ENCODE measurements at places on chromosomes 13 and 19.

DNA sequence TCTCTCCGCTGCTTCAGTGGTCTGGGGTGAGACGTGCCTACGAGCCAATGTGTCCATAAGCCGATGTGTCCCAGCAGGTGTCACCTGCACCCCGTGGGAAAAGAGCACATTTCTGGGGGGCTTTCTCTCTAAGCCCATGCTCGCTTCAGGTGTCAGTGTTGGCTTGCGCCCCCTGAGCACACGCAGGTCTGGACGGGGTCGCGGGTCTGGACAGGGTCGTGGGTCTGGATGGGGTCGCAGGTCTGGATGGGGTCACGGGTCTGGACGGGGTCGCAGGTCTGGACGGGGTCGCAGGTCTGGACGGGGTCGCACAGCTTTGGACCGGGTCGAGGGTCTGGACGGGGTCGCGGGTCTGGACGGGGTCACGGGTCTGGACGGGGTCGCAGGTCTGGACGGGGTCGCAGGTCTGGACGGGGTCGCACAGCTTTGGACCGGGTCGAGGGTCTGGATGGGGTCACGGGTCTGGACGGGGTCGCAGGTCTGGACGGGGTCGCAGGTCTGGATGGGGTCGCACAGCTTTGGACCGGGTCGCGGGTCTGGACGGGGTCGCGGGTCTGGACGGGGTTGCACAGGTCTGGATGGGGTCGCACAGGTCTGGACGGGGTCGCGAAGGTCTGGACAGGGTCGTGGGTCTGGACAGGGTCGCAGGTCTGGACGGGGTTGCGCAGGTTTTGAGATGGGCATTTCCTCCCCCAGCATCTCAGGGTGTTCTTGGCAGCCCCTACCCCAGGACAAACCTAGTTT lies 24.5 kb upstream of the TFDP1 start:
- no peak for DNase-seq

DNA sequence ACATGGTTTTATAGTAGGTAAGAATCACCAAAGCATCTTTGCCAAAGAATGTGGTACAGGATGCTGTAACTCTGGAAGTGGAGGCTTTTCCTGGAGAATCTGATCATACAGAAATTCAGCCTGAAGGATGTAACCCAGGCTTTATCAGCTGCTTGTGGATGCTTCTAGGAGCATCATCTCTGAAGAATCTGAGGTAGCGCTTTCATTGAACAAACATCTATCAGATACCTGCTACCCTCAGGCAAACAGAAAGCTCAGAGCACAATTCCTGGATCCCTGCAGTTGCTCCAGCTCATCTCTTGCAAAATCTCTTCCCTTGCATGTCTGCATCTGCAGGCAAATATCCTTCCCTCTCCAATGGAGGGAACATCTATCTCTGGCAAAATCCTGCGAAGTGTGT lies 9.3 kb downstream of the FAM124A start:
- DNase-seq = no peak

DNA sequence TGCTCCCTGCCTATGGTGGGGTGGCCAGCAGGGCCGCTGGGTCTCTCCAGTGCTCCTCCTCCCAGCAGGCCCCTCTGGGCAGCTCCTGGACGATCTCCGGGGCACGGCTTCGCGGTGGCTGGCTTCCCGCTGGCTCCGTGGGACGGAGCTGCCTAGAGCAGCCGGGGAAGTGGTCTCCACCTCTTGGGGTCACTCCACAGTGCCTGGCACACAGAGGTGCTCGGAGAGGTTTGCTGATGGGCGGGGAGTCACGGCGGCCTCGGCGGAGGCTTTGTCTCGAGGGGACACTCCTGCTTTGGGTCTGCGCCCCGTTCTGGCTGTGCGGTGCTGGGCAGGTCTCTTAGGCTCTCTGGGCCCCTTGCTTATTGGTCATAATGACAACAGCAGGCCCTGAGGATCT lies 9.9 kb upstream of the CACTIN start:
- no peak for DNase-seq

- no peak for DNase-seq
Measured at GRCh38 chr13:110127986-110128511, 178.9 kb downstream of the COL4A1 start.

DNA sequence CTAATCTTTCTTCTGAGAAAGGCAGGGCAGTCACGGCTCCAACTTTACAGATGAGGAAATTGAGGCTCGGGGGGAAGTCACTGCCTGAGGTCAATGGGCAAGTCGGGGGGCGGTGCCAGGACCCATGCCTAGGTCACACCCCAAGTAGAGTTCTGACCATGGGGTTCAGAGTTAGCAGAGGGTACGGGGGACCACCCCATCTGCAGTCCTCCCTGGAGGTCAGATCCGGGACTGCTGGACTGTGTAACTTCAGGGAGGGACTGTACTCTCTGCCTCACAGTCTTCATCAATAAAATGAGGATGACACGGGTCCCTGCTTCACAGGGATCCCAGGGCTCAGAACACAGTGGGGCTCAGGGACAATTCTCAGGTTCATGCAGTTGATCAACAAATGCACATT lies 7.7 kb downstream of the SLC5A5 start:
- DNase-seq = no peak

- DNase-seq = no peak
Measured at GRCh38 chr13:65125236-65125635, 2104.9 kb downstream of the PCDH9 start.

- DNase-seq = no peak
Measured at GRCh38 chr19:28469544-28469943, 743.4 kb downstream of the UQCRFS1 start.

DNA sequence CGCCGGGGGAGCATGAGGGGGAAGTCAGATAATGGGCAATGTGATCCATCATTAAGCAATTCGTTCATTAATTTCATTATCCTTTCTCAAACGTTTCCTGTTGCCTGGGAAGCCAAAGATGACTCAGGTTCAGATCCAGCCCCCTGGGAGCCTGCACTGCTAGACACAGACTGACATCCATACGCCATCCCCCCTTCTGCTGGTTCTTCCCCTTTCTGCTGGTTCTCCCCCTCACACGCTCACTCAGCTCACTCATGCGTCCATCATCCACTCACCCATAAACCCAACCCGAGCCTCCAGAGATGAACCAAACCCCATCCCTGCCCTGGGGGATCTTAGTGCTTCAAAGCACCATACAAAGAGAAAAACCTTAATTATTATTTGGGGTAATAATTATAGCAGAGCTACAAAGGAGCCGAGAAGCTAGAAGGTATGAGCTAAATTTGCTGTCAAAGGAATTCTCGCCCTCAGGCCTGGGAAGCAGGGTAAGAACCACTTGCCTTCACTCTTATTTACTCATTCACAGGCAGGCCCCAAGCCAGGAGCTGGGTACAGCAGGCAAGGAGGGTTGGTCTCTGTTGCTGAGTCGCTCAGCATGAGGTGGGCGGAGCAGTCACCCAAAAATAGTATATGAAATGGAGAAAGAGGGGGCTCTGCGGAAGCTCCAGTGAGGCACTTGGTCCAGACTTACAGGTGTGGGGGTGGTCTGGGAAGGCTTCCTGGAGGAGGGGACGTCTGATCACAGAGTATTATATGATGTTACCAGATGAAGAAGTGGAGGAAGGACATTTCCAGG lies 7.0 kb upstream of the ZNF444 start:
- no peak for DNase-seq

DNA sequence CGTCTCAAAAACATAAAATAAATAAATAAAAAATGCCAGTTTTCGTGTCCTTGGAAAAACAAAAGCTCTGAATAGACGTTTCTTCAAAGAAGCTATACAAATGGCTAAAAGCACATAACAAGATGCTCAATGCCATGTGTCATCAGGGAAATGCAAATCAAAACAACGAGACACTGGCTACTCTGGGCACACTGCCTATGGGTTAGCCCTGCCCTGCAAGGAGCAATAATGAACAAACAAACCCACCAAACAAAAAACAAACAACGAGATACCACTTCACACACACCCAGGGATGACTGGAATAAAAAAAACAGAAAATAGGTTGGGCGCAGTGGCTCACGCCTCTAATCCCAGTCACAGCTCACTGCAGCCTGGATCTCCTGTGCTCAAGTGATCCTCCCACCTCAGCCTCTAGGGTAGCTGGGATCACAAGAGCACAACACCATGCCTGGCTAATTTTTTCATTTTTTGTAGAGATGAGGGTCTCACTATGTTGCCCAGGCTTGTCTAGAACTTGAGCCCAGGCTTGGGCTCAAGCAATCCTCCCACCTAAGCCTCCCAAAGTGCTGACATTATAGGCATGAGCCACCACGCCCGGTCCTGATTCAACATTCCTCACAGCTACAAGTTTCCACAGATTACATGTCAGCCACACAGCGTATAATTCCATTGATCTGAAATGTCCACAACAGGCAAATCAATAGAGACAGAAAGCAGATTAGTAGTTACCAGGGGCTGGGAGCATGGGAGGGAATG lies 15.5 kb upstream of the ISYNA1 start:
- DNase-seq = no peak

DNA sequence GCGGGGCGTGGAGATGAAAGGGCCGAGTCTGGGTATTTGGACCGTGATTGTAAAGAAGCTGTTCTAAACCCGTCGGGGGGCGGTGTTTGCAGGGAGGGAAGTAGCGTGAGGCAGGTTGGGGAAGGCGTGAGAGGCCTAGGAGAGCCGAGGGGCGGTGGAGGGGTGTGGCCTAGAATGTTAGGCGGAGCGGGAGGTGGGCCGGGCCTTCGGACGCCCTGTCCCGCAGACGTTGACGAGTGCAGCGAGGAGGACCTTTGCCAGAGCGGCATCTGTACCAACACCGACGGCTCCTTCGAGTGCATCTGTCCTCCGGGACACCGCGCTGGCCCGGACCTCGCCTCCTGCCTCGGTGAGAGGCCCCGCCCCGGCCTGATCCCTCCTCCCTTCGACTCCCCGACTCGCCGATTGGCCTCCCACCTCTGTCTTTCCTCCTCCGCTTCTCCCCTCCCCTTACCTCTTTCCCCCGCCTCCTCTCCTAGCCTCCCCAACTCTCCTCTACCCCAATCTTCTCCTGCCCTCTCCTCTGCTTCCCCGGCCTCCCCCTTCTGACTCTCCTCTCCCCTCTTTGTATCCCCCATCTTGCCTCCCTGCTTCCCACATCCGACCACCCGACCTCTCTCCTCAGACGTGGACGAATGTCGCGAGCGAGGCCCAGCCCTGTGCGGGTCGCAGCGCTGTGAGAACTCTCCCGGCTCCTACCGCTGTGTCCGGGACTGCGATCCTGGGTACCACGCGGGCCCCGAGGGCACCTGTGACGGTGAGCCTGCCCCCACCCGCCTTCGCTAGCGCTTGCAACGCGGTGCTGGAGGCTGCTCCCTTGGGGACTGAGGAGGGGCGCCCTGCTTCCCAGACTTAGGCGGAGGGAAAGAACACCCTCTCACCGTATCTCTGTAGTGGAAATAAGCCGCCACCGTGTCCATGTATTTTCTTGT lies 12.8 kb downstream of the LTBP4 start:
- peak; percentile 82 for DNase-seq

- no peak for DNase-seq
Measured at GRCh38 chr13:77386046-77386445, 59.2 kb upstream of the MYCBP2 start.

- no peak for DNase-seq
Measured at GRCh38 chr19:51407511-51408131, 9.8 kb downstream of the SIGLEC10 start.
